ENCODE measurements at places on chromosomes 3 and 15.

- DNase-seq: no peak
These were observed 1.5 kb downstream of the ZIC1 start for GRCh38 chr3:147410526-147411237.

GRCh38 chr15:90205050-90205848 lies 4.1 kb downstream of the SEMA4B start:
- no peak for DNase-seq

DNA sequence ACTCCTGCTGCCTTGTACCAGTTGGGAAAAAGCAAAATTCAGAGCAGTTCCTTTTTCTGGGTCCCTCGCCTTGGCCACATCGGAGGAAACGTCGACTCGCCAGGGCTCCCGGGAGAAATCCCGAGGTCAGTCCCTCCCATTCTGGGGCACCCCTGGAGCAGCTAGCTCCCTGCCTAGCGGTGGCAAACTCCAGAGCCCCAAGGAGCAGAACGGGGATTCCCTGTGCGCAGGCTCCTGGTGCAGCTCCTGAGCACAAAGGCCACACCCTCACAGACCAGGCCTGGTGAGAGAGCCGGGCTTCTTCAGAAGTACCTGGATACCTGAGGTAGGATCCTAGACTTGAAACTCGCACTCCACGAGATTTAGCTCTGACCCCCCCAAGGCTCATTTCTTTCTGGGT lies 2.6 kb downstream of the LRRC3B start:
- DNase-seq: no peak

GRCh38 chr3:183244981-183245476 lies 8.0 kb upstream of the B3GNT5 start:
- no peak for DNase-seq

DNA sequence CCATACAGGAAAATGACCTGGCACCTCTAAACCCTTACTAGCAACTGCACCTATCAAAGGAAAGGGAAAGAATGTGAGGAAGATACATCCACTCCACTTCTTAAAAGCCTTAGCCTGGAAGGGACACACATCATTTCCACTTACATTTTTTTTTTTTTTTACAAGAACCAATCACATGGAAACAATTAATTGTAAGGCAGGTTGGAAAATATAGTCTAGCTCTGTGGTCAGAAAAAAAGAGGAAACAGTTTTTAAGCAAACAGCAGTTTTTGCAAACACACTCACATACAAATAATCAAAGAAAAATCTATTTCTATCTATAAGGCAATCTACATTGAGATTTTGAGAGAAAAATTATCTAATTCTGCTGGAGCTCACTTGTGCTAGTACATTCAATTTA lies 98.9 kb upstream of the SPRED1 start:
- no peak for DNase-seq

GRCh38 chr3:140448001-140448400 lies 229.9 kb upstream of the TRIM42 start:
- DNase-seq: no peak

GRCh38 chr3:117688583-117688982 lies 979.0 kb downstream of the TUSC7 start:
- DNase-seq: no peak

- DNase-seq: no peak
These were observed 3.9 kb upstream of the NR2E3 start for GRCh38 chr15:71806452-71806931.

- DNase-seq: no peak
These were observed 228.2 kb upstream of the ZPLD1 start for GRCh38 chr3:102206511-102207031.

GRCh38 chr3:4693620-4694019 lies 200.5 kb downstream of the ITPR1 start:
- no peak for DNase-seq

DNA sequence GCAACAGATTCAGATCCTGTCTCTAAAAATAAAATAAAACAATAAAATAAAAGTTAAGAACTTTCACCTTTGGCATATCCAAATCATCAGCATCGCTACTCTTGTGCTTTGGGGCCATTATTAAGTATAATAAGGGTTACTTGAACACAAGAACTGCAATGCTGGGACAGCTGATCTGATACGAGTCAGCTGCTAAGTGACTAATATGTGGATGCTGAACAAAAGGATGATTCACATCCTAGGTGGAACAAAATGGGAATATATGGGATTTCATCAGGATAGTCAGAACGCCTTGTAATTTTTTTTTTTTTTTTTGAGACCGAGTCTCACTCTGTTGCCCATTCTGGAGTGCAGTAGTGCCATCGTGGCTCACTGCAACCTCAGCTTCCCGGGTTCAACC lies 29.7 kb downstream of the BUB1B start:
- no peak for DNase-seq

DNA sequence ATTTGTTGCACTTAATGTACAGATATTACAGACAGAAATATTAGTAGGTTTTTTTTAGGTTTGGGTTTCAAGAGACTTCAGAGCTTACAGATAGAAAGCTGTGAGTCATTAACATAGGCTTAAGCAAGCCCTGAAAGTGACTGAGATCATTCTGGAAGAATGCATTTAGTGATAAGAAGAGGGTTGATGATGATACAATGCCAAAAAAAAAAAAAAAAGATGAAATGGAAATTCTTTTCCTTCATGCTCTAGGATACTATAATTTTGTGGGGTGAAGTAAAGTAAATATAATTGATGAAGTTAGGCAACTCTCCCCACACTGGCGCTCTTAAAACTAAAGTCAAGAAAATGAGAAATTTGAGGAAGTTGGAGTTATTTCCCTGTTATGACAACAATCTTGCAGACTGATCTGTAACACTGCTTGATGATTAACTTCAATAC lies 169.4 kb upstream of the ZNF385D start:
- no peak for DNase-seq

Data from stimulated activated CD8-positive, alpha-beta memory T cell treated with anti-CD3 and anti-CD28 coated beads, Interleukin-2, amount 100 ng/mL, for 1 hour (primary cell).